NCI-H2171 treated with DMSO at 0.1 percent for 48 hours (cell line): ENCODE measurements at places on chromosomes 7 and 10.

DNA sequence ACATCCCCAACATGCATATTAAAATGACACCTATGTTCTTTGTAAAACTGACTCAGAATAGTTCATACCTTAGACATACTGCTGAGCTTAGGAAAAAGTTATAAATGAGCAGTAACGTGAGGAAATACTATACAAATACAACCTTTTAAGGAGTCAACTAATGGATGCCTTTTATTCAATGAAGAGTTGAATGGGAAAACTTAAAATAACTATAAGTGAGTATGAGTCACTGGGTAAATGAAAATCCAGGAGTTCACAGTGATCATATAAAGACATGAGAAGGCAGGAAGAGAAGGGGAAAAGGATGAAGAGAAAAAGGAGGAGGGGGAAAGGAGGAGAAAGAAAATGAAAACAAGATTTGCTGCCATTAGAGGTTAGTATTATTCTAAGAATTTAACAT lies 157.8 kb upstream of the PCDH15 start:
- no peak for DNase-seq

DNA sequence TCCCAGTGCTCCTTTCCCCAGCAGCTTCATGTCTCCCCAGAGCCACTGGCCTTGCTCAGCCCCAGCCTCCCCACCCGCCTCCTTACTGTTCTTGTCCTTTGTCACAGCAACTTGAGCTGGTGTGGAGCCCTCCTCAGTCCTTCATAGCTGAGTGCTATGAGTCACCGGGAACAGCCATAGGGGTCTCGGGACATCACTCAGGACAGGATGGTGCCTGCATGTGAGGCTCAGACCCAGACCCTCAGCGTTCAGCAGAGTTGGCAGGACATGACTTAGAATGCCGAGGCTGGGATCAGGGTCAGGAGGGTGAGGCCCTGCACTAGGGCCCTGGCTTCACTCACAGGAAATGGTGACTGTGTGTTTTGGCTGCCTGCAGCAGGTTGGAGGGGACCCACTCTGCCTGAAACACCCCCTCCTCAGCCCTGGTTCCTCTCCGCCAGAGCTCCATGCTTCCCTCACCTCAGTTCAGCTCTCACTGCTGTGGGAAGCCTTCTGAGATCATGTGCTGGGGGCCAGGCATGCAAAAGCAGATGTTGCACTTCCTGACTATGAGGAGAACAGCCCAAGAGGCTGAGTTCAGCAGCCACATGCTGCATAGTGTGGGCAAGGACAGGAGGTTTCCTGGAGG lies 40.7 kb upstream of the GJD4 start:
- no peak for DNase-seq

GRCh38 chr10:127243490-127244272 lies 47.3 kb upstream of the INSYN2A start:
- DNase-seq, result no peak

GRCh38 chr7:102979670-102980069 lies 66.9 kb downstream of the LRRC17 start:
- DNase-seq, result no peak

GRCh38 chr10:6229746-6230145 lies 27.0 kb downstream of the PFKFB3 start:
- DNase-seq, result no peak

GRCh38 chr10:76337641-76338040 lies 906.2 kb downstream of the LRMDA start:
- DNase-seq, result no peak

- DNase-seq, result no peak
Observed at GRCh38 chr7:49766966-49767365, 6.5 kb upstream of the VWC2 start.

GRCh38 chr10:46557319-46558121 lies 1.1 kb upstream of the GPRIN2 start:
- no peak for DNase-seq

DNA sequence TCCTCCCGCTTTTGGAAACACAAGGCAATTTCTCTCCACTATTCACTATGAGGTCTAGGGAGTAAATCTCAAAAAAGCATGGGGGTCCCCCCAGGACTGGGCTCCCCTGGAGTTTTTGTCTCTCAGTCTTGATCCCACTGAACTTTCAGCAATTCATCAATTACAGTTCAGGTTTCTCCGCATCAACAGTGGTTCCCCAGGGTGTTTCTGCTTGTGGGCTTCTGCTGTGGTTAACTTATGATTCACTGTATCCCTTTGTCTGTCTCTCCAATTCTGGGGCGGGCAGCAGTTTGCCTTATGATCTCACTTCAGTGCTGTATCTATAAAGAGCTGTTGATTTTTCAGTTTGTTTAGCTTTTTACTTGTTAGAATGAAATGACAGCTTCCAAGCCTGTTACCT lies 142.6 kb upstream of the CDC14C start:
- no peak for DNase-seq

- peak; percentile 79 for DNase-seq
Observed at GRCh38 chr7:70132852-70133690, 534.8 kb downstream of the AUTS2 start.
